Endothelial cell (in vitro differentiated cells): ENCODE measurements at places on chromosomes 12 and 14. TPM values are rescaled to one million over a fixed set of nuclear protein-coding genes. Genes with fewer than 3 reads are reported as not detected.

- no peak for DNase-seq
These were observed 19.8 kb downstream of the OR5AU1 start for GRCh38 chr14:21136024-21136423.

The EPS8 gene
- total RNA-seq: 2.7 TPM

- DNase-seq: peak; percentile 73
These were observed 428.8 kb downstream of the ZFP36L1 start for GRCh38 chr14:68363843-68364767.

The NTS gene
- 79.2 TPM for total RNA-seq

The C12orf75 gene
- 24.0 TPM for total RNA-seq

The KLRK1 gene
- not detected for total RNA-seq

The PARPBP gene
- total RNA-seq: 7.5 TPM

GRCh38 chr12:56590237-56590830, 39.8 kb downstream of the BAZ2A start:
- DNase-seq: no peak

DNA sequence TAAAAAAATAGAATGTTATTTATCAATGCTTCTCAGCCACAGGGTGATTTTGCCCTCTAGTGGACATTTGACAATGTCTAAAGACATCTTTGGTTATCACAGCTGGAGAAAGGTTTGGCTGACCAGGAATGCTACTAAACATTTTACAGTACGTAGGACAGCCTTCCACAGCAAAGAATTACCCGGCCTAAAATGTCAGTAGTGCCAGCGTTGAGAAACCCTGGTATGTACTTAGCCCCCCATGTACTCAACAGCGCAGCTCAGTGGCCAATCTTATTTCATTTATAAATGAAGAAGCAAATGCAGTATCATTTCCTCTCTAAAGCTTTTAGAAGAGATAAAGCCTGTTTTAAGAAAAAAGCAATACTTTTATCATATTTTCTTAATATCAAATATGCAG, 5.8 kb downstream of the MARK3 start:
- peak; percentile 18 for DNase-seq

The SLC25A47 gene
- not detected for total RNA-seq

DNA sequence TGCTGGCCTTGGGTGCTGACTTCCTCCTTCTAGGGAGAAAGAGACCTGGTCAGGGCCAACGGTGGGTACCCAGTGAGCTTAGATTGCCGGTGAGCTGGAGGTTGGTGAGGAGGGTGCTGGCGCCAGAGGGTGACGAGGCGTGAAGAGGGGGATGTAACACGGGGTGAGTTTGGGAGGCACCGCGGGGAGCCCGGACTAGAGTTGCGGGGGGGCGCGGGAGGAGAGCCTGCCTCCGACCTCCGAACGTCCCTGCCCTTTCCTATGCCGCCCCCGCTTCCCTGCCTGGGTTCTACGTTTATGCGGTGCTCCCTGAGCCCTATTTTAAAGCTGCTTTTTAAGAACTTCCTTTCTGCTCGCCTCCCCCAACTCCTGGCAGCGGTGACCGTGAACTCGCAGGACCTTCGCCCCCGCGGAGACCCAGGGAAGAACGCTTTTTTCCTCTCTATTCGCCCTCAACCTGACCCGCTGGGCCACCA, 18.6 kb downstream of the OR6S1 start:
- no peak for DNase-seq

DNA sequence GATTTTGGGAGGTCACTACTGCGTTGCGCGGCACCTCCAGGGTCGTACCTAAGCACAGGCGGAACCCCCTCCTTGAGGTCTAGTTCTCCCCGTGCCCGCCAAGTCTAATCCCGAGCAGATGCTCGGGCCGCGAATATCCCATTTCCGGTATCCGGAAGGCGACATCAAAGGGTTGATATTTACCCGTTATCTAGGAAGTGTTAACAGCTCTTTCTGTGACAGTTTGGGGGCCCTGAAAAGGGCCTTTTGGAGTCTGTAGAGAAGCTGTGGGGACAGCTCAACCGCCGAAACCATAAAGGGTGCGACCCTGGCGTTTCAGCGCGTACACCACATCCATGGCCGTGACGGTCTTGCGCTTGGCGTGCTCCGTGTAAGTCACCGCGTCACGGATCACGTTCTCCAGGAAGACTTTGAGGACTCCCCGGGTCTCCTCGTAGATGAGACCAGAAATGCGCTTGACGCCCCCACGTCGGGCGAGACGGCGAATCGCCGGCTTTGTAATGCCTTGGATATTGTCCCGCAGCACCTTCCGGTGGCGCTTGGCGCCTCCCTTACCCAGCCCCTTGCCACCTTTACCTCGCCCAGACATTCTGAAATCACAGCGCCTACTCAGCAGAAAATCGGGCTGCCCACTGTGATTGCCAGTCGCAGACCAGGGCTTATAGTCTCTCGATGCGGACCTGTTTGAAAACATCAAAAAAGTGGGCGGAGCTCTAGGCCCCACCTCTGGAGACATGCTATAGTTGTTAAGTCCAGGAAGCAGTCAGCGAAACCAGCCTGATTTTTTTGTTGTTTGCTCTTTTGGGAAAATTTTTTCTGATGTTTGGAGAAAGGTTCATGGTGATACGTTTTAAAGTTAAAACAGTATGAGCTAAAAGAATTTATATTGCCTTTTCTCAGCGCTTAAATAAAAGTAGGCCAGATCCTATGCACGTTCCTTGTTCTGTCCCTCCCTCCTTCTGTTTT, 32.5 kb downstream of the WBP11 start:
- DNase-seq: peak; percentile 85

DNA sequence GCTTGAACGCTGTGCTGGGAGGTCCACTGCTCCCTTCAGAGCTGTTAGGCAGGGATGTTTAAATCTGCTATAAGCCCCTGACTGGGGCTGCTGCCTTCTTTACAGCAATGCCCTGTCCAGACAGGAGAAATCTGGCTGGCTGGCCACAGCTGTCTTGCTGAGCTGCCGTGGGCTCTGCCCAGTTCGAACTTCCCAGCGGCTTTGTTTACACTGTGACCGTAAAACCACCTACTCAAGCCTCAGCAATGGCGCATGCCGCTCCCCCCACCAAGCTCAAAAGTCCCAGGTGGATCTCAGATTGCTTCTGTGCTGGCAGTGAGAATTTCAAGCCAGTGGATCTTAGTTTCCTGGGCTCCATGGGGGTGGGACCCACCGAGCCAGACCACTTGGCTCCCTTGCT, 35.8 kb downstream of the CKAP4 start:
- no peak for DNase-seq

GRCh38 chr12:122282061-122282460, 15.8 kb upstream of the VPS33A start:
- DNase-seq: no peak

DNA sequence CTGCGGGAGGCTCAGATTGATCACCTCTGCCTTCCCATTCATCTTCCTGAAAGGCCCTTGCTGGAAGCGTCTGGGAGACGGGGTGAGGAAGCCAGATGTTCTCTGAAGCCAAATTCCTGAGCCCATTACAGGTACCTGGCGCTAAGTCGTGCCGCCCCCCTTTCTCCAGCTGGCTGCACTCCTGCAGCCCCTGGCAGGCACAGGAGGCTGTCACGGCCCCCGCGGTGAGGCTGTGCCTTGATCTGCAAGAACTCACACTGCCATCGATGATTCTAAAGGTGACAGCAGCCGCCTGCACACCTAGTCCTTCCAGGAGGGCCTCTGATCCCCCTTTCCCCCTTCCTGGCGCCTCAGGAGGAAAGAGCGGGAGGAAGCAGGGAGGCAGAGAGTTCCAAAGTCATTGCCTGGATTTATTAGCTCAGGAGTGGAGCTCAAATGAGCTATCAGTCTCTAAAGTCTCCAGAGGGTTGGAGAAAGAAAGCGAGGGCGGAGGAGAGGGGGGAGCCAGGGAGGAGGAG, 106.9 kb downstream of the RFLNA start:
- no peak for DNase-seq

The SPX gene
- total RNA-seq: 0.18 TPM

GRCh38 chr14:75752086-75752485, 91.0 kb downstream of the TTLL5 start:
- no peak for DNase-seq

The CLEC14A gene
- 5.1 TPM for total RNA-seq

The MYL2 gene
- total RNA-seq: not detected

GRCh38 chr12:124457287-124458219, 109.9 kb downstream of the NCOR2 start:
- no peak for DNase-seq

DNA sequence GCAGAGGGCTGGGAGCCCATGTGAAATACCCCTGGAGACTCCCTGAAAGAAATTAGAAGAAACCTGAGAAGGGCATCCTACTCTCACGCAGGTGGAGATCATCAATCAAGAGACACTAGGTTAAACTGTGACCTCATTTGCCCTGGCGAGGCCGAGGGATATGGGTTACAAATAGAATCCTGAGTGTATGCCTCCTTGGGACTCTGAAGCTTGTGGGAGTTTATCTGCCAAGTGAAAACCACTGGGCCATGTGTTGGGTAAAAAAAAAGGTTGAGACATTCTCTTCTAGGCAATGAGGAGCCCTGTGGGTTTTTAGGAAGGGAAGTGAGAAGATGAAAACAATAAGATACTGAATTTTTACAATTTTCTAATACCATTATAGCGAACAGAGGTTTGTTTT, 160.7 kb upstream of the ARID2 start:
- DNase-seq: no peak

DNA sequence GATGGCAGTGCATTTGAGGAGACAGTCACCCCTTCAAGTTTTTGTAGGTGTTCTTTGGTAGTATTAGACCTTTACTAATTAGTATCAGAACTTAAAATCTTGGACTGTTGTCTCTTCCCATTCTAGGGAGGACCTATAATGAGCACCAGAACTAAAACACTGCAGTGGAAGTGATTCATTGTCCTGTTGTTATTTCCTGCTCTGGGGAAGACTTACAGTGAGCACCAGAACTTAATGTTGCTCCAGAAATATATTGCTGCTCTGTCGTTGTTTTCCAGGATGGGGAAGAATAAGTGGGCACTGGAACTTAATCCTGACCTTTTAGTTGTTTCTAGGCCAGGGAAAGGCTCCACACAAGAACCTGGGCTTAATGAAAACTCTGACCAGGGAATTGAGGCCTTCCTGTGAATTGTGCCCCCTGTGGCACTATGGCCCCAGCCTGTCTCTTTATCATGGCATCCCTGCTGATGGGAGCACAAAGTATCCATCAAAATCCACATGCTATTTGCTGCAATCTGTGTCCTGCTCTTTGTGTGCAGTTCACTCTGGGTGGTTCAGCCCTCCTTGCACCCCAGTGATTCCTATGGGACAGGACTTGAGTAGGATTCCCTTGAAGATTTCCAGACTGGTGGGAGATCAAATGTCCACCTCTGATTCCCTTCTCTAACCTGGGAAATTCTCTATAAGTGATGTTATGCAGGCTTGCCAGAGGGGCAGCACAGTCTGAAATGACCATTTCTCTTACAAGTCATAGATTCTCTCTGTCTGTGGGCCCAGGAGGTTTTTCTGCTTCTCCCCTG, 175.8 kb downstream of the PAWR start:
- no peak for DNase-seq

GRCh38 chr12:130636370-130636769, 79.7 kb downstream of the RIMBP2 start:
- no peak for DNase-seq

GRCh38 chr12:92110083-92110640, 35.5 kb downstream of the BTG1 start:
- DNase-seq: no peak

The NUP37 gene
- 17.3 TPM for total RNA-seq

- no peak for DNase-seq
These were observed 27.0 kb downstream of the SLC25A21 start for GRCh38 chr14:37145395-37145794.

The DCN gene
- total RNA-seq: not detected
